ENCODE measurements at places on chromosomes 4 and X.

DNA sequence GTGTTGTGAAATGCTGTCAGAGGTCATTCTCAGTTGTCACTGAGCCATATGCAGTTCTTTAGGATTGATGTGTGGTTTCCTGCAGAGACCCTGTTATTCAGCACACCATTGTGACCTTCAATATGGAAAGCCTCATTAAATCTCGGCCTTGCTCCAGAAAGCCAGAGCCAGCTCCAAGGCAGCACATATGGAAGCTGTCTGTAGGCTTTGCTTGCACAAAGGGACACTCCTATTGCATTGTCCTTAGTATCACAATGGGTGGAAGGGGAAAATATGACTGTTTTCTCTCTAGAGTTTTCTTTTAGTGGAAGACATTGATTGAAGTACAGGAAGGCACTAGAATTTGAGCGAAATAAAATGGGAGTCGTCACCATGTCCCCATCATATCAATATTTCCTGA lies 179.0 kb downstream of the CEP135 start:
- DNase-seq = no peak

DNA sequence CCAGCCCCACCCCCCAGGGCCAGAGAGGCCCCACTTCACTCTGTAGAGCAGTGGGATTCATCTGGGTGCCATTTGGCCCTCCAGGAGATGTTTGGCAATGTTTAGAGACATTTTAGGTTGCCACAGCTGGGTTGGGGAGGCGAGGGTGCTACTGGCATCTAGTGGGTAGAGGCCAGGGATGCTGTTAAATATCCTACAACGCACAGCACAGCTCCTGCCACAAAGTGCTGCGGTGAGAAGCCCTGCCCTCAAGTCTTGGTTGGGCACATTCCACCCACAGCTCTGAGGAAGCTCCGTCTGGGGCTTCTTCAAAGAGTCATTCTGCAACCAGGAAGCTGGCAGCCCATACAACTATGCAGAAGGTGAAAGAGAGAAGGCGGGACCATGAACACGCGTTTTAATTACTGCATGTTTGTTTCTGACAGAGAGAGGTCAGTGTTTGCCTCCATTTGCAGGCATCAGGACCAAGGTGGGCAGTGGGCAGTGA lies 48.1 kb upstream of the FAM9C start:
- DNase-seq = peak; percentile 28

DNA sequence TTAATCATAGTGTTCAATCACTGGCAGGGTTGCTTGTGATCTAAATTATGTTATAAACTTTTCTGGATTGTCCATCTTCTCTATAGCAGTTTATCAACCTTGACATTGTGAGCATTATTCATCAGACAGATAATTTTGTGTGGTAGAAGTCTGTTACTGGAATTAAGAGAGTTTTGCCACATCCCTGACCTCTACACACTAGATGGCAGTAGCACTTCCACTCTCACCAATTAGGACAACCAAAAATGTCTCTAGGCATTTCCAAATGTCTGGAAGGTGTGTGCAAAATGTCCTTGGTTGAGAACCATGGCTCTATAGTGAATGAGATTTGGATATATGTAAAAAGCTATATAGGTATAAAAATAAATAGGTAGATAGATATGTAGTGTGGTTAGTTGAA lies 324.1 kb upstream of the FAM47C start:
- DNase-seq = no peak

- no peak for DNase-seq
Observed at GRCh38 chrX:150234126-150234525, 129.0 kb upstream of the MAMLD1 start.

GRCh38 chr4:161817914-161818313 lies 345.9 kb downstream of the FSTL5 start:
- no peak for DNase-seq

DNA sequence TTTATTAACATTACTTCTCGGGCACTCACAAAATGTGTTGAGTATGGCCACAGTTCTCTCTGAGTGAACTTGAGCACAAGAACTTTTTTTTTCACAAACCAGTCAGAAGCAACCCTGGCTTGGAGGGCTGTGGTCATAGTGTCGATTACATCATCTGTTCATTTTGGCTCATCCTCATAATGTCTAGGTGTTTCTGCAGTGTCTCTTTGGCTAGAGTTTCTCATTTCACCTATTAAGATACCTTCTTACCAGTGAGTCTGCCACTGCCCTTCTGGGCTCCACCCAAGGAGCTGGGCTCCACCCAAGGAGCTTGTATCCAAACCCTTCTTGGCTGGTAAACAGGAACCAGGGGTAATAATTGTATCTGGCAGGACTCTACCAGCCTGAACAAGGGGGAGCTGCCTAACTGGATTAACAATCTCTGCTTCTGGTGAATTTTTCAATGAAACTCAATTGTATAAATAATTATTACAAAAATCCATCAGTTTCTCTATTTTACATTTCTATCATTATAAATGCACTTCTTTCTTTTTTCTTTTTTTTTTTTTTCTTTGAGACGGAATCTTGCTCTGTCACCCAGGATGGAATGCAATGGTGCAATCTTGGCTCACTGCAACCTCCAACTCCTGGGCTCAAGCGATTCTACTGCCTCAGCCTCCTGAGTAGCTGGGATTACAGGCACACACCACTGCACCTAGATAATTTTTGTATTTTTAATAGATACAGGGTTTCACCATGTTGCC lies 667.7 kb upstream of the SLIT2 start:
- no peak for DNase-seq

DNA sequence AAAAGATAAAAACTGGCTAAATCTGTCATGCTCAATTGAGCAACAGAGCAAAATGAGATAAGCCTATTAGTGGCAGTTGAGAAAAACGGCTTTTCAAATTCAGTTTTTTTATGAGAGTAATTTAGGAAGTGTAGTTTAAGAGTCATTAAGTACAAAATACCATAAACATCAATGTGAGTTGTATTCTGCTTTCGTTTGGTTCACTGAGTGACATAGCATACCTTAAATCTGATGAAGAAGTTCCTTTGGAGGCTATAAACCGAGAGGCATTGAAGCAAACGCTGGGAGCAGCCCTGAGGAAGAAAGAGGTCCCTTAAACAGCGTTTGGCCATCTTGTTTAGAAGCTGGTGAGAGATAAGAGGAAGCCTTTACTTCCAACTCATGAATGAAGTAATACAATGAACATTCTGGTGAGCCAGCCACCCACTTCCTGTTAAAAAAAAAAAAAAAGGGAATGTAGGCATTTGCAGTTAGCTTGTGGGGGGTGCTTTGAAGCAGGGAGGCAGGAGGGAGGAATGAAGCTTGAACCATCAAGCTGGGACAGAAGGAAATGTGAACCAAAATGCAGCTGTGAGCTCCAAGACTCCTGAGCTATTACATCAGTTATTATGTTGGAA lies 132.3 kb downstream of the ZNF330 start:
- DNase-seq = no peak

GRCh38 chr4:47533689-47534347 lies 48.7 kb downstream of the ATP10D start:
- no peak for DNase-seq

DNA sequence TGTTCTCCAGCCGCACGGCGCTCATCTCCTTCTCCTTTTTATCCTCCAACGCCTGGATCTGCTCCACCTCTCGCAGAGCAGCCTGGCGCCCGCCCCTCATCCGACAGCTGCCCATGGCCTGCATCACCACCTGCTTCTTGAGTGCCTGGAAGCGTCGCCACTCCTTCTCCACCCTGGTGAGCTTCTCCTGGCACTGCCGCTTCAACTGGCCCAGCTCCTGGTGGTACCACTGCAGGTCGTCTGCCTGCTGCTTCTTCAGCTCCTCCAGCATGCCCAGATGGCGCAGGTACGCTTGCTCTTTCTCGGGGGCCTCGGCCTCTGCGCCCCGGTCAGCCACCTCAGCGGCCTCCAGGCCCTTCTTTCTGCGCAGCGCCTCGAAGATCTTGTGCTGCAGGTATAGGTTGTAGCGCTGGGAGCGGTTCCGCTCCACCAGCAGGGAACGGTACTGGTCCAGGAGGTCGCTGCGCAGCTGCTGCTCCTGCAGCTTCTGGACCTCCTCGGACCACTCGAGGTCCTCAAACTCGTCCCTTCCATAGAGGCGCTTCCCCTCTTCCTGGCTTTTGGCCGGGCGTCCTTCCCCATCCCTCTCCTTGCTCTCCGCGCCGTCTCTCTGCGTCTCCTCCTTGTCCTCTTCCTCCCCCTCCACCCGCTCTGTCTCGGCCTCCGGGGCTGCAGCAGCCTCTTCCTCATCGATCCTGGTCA lies 1.2 kb upstream of the TADA2B start:
- DNase-seq = no peak

GRCh38 chrX:773292-774025 lies 142.9 kb downstream of the SHOX start:
- no peak for DNase-seq

DNA sequence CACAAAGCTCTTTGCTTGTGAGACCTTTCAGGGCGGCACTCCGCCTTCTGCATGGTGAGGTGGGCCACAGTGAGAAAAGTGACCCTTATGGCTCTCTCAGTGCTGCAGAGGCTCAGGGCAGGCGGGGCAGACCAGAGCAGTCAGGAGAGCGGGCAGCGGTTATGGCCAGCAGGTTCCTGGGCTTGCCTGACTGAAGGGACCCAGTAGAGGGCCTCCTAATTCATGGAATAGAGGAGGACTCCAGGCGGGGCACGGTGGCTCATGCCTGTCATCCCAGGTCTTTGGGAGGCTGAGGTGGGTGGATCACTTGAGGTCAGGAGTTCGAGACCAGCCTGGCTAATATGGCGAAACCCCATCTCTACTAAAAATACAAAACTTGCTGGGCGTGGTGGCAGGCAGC lies 91.4 kb downstream of the CLNK start:
- DNase-seq = no peak

DNA sequence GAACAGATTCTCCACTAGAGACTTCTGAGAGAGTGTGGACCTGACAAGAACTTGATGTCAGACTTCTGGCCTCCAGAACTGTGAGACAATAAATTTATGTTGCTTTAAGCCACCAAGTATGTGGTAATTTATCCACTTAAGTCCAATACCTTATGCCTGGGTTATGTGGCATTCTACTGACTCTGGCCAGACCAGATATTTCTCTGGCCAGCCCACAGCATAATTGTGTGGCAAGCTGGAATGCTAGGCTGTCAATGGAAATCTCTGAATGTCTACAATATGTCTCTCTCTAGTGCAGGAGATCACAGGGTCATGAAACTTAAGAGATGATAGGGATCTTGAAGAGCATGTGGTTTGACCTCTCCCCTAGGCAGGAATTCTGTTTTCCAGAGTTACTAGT lies 251.0 kb downstream of the ZNF674 start:
- DNase-seq = no peak

Measured in stimulated activated CD8-positive, alpha-beta memory T cell treated with anti-CD3 and anti-CD28 coated beads, Interleukin-4, amount 100 ng/mL, for 4 hours (primary cell).